NCI-H2171 (cell line): ENCODE measurements at places on chromosomes 1 and 21.

DNA sequence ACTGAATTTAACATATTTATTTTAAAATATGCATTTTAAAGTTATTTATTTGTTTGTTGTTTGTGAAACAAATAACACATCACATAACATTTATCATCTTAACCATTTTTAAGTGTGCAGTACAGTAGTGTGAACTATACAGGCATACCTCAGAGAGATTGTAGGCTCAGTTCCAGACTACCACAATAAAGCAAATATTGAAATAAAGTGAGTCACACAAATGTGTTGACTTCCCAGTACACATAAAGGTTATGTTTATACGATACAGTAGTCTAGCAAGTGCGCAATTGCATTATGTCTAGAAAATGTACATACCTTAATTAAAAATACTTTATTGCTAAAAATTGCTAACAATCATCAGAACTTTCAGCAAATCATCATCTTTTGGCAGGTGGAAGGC lies 739.4 kb upstream of the ADGRL4 start:
- no peak for DNase-seq

DNA sequence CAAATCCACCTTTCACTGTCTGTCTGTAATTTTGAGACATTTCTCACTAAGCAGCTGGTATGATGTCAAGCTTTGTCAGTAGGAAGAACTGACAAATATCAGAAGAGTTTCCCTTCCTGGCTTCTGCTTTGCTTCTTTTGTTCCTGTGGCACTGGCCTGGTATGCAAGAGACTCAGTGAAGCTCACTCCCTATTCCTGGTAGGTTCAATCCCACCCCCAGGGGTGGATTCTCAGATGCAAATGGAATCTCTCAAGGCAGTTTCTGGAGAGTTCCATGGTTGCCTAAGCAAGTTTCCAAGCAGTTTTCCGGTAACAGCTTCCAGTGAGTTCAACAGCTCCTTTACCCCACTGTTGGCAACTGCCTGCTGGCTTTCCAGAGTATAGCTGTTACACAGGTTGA lies 683.4 kb downstream of the PTPRC start:
- no peak for DNase-seq

- DNase-seq, result no peak
Observed at GRCh38 chr1:59340411-59341307, 43.8 kb downstream of the FGGY start.

DNA sequence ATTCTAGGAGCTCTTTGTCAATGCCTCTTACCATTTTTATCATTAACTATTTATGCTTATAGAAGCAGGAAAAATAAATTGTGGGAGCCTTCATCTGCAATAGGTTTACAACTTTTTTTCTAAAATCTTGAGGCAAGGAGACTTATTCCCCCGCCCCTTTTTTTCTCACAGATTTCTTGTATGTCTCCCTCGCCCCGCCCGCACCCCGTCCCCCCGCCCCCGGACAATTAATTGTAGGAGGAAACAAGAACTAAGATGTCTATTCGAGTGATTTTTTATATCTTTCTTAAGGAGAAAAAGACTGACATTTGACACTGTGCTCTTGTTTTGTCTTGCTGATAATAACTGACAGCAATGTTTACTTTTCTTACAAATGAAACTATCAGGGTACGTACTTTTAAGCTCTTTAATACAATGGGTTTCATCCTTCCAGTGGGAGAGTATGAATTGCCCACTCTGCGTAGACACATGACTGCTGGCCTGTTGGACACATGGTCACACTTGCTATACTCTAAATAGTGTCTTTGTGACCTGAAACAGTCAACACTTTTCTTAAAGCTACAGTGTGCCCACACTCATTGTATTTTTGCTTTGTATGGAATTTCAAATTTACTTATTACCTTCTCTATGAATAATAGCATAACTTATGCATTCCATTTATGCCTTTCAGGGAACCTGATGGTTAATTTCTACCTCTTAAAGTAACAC lies 1.5 kb upstream of the IVNS1ABP start:
- no peak for DNase-seq

- no peak for DNase-seq
Observed at GRCh38 chr1:200291106-200291505, 118.7 kb downstream of the ZNF281 start.

- no peak for DNase-seq
Observed at GRCh38 chr1:21129407-21129806, 47.3 kb downstream of the EIF4G3 start.

- DNase-seq, result no peak
Observed at GRCh38 chr1:14748151-14748550, 149.7 kb downstream of the KAZN start.

GRCh38 chr1:220330265-220330664 lies 58.0 kb upstream of the RAB3GAP2 start:
- DNase-seq, result no peak

- no peak for DNase-seq
Observed at GRCh38 chr1:153652805-153653500, 5.5 kb upstream of the SNAPIN start.

- no peak for DNase-seq
Observed at GRCh38 chr21:14968029-14968428, 96.8 kb downstream of the NRIP1 start.

DNA sequence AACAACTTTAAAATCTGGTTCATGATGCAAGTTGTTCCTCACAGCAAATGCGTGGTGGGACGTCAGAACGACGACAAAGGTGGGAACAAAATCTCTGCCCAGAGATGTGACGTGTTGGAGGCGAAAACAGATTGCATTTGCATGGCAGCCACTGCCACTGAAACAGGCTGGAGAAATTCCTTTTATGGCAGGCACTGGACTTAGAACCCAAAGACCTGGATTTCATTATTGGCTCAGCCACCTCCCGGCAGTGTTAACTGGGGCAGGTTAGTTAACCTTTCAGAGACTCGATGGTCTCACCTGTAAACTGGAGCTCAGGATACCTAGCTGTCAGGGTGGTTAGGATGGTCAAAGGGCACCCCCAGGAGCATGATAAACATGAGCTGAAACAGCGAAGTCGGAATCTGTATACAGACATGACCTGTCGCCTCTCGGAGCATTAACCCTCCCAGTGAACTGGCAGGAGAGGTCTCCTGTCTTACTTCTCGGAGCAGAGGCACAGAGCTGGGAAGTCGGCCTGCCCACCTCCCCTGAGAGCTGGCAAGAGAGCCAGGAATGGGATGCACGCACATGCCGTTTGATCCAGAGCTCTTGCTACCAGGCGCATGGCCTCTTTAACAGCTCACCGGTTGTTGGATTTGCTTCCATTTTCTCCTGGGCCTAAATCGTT lies 59.2 kb upstream of the TARBP1 start:
- DNase-seq, result no peak

DNA sequence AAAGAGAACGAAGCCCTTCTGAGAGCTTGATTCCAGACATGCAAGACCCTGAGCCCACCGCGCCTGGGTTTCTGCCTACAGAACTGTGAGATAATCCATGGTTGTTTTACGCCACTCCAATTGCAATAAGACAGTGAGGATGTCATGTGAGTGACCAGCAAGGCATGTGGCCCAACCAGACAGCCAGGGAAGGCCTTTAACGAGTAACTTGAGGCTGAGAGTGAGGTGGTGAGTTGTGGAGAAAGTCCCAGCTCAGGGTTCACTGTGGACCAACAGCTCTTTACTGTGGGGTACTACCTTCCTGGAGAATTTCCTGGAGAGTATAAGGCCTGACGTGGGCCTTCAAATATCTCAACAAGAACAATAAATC lies 153.9 kb downstream of the ETS2 start:
- no peak for DNase-seq

- DNase-seq, result no peak
Observed at GRCh38 chr1:116577759-116578314, 7.0 kb upstream of the CD58 start.

DNA sequence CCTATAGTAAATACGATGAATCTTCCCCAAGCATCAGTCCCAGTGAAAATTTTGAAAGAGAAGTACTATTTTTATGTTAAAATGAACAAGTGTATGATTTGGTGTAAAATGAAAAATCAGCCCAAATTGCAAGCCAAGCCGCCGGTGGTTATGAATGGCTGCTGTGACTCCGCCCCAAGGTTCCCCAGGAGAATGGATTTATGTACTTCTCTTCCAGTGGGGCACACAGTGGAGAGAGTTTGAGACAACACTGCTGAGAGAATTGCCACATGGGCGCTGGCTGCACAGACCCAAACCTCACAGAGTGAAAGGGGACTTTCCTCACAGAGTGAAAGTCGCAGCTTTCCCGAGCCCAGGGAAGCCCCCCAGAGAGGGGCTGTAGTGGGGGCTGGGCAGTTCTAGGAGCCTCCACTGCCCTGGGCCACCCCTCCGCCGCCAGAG lies 24.0 kb downstream of the CDK18 start:
- no peak for DNase-seq

- DNase-seq, result no peak
Observed at GRCh38 chr1:221331273-221332183, 410.4 kb downstream of the DUSP10 start.

- DNase-seq, result no peak
Observed at GRCh38 chr21:32193098-32193465, 85.8 kb downstream of the MIS18A start.

DNA sequence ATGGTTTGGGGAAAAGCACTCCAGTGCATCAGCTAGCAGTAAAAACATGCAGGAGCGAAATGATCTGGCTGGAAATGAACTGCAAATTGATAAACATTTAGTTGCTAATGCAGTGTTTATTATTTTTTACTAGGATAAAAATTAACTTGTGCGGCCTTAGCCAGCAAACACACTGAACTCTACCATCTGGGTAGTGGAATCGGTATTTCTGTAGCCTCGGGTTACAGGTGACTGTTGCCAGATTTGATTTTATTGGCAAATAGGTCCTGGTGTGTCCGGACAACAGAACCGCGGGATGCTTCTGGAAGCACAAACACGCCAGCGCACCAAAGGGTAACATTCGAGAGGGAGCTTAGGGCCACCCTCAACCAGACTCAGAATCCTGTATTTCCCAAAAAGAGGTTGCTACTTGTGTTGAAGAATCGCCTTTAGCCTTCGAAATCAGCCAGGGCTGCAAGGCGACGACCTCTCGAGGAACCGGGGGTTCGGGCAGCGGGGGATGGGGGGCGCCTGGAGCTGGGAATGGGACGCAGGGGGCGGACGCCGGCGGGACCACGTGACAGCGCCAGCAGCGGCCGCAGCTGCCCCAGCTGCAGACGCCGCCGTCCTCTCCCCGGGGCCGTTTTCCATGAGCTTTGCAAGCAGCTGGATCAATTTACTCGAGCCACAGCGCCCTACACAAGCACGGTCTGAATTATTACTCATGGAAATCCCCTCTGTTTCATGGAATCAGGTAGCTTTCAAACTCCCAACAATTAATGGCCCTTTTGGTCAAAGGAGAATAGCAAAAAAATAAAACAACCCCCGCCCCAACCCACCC lies 158.8 kb downstream of the TOMM20 start:
- DNase-seq, result peak; percentile 44

DNA sequence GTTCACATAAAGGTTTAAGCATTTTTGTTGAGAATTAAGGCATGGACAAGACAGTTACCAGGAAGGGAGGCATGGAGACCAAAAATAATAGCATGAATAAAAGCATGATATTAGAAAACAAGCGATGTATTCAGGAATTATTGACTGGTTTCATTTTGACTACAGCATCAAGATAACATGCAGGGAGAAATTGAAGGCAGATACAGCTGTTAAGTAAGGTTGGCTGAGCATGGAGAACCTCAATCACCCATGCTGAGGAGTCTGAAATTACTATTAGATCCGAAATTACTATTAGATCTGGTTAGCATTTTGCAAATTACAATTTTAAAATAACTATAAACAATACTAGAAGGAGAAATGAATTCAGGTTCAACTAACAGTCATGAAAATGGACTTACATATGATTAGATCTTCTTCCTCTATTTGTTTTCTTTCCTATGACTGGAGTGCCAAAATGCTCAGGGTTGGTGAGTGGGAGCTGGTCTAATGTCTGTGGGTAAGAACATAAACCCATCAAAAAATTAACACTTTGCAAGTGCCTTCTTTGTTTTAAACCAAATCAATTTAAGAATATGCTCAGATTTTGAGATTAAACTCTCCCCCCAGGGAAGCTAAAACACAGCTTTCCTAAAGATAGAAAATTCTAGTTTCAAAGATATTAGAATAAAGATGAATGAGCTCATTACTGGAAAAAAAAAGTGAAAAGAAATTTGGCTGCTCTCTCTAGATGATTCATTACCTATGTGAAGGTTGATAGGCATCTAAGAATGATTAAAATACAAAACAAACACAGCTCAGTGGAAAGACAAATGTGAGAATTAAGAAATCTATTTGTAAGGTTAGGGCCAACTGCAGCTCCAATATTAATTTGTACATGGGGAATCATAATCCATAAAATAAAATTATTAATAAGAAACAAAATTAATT lies 81.7 kb downstream of the ARID4B start:
- no peak for DNase-seq

GRCh38 chr1:234645964-234646363 lies 36.0 kb upstream of the IRF2BP2 start:
- no peak for DNase-seq

GRCh38 chr1:116325922-116326321 lies 47.1 kb upstream of the ATP1A1 start:
- DNase-seq, result no peak

GRCh38 chr1:156284112-156284511 lies at the start of gene TMEM79:
Gene TMEM79, plus strand, starts transcription at chr1:156284325. Its CDS starts 902 bp downstream, at chr1:156285227.
- no peak for DNase-seq

- DNase-seq, result no peak
Observed at GRCh38 chr1:156119503-156120209, 5.1 kb downstream of the LMNA start.

DNA sequence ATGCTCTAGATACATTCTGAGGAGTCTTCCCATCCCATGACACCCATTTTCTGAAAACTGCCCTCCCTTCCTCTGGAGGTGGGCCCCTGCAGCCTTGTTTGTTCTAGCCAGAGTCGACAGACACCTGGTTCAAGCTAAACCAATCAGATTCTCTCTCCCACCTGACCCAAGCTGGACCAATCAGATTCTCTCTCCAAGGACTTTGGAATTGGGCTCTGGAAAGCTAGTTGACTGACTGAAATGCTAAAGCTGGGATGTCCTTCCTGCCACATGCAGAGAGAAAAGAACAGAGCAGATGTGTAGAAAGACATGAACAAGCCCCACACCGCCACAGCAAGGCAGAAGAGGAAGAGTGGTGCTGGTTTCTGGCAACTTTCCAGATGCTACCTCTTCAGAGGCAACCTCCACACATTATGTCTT lies 24.6 kb downstream of the ASAP3 start:
- DNase-seq, result no peak

GRCh38 chr1:221839321-221839720 lies 97.4 kb upstream of the DUSP10 start:
- DNase-seq, result no peak

GRCh38 chr1:149995927-149996326 lies 14.6 kb downstream of the OTUD7B start:
- DNase-seq, result no peak

- DNase-seq, result no peak
Observed at GRCh38 chr1:29575277-29575676, 339.0 kb downstream of the PTPRU start.

- no peak for DNase-seq
Observed at GRCh38 chr1:163102590-163102989, 33.4 kb downstream of the RGS4 start.
